Cardiac muscle cell (in vitro differentiated cells and primary cell): ENCODE measurements at places on chromosomes 3 and 15. TPM values are rescaled to one million over a fixed set of nuclear protein-coding genes. Genes with fewer than 3 reads are reported as not detected.

DISP2 gene
- 0.15 and 0.21 TPM in 2 replicates for total RNA-seq

STRA6 gene
- 32.5 and 49.6 TPM in 2 replicates for total RNA-seq

PLA2G4E gene
- 0.06 TPM in 1 of 2 replicates, not detected in the other for total RNA-seq

ZNF148 gene
- 20.0 and 29.4 TPM in 2 replicates for total RNA-seq

STX19 gene
- total RNA-seq: not detected in 2 replicates

GRCh38 chr3:53464424-53464823 lies 30.0 kb upstream of the CACNA1D start:
- DNase-seq: no peak

DNA sequence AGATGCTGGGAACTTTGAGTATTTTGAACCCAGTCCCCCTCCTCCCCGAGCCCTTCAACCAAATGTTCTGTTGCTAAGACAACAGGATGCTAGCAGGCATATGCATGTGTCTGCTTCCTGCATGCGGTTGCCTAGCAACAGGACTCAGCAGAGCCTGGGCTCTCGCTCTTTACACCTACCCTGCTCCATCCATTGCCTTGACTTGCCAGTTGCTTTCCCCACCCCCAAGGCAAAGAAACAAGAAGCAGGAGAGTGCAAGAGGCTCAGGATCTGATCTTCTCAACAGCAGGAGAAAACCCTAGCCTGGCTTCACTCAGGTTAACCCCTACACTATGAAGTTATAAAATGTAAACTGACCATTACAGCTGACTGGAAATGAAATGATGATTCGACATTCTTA lies 393.0 kb downstream of the IGSF11 start:
- DNase-seq: peak; percentile 37

DNA sequence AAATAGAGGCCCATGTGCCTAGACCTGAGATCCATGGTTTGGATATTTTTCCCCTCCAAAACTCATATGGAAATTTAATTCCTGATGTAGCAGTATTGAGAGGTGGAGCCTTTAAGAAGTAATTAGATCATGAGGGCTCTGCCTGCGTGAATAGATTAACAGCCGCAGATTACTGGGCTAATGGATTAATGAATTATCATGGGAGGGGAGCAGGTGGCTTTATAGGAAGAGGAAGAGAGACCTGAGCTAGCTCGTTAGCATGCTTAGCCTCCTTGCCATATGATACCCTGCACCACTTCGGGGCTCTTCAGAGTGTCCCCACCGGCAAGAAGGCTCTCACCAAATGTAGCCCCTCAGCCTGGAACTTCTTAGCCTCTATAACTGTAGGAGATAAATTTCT lies 15.8 kb downstream of the ARHGEF26 start:
- DNase-seq: no peak

GRCh38 chr15:57559875-57560274 lies 31.8 kb upstream of the MYZAP start:
- peak; percentile 46 for DNase-seq

- DNase-seq: peak; percentile 90
Measured at GRCh38 chr3:71244153-71244825, 339.2 kb downstream of the FOXP1 start.

GRCh38 chr15:84949043-84949442 lies 32.6 kb upstream of the PDE8A start:
- DNase-seq: no peak

DNA sequence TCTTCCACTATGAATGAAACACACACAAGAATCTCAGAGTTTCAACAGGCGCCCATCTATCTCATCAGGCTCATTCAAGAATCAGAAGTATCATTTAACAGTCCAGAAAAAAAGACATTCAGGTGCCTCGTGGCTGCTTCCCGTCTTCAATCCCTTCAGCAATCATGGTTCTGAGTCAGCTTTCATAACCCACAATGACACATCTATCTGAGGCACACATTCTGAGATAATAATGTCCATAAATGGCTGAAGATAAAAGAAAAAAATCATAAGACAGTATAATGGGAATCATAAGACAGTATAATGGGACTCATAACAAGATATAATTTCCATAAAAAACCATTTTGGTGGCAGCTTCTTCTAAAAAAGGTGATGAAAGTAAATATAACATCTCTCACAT lies 52.4 kb downstream of the TNIK start:
- DNase-seq: peak; percentile 52

DNA sequence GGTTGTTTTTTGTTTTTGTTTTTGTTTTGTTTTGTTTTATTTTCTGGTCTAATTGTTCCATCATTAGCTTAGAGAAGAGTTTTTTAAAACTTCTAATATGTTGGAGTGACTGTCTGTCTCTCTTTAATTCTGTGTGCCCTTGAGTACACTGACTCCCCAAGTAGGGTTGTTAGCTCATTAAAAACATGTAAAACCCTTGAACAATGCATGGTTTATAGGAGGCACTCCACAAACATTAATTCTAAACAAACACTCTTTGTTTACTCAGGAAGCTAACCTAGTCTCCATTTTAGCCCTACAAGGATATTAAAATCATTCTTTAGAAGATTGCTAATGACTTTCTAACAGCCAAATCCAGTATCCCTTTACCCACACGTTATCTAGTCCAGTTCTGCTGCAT lies 100.5 kb downstream of the CGGBP1 start:
- no peak for DNase-seq

- no peak for DNase-seq
Measured at GRCh38 chr3:187497052-187497451, 128.9 kb downstream of the RTP4 start.

- DNase-seq: no peak
Measured at GRCh38 chr3:63050548-63051177, 175.4 kb upstream of the CADPS start.

DNA sequence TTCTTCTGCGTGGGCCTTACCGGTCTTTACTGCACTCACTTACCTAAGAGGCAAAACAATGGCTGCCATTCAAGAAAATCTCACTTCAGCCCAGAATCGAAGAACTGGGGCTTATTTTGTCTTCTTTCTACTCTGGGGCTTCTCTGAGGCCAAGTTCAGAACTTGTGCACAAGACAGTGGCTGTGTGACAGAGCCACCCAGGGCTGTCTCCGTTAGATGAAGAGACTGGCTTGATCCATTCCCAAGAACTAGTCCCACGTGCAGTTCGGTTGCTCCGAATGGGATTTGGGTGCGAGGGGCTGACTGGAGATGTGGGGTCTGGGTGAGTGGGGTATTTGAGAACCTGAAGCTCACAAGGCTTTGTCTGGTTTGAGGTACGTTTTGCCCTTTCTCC lies 795 bp upstream of the TCF12 start:
- peak; percentile 13 for DNase-seq

- DNase-seq: no peak
Measured at GRCh38 chr3:143209715-143210059, 90.1 kb downstream of the CHST2 start.

- DNase-seq: peak; percentile 82
Measured at GRCh38 chr3:154954757-154955156, 125.4 kb upstream of the MME start.
